Germinal center (tissue), 1 donor: ENCODE measurements at places on chromosomes 6 and 20.
A peak's percentile ranks its signal among the peaks of the same experiment; 100 is the strongest.

DNA sequence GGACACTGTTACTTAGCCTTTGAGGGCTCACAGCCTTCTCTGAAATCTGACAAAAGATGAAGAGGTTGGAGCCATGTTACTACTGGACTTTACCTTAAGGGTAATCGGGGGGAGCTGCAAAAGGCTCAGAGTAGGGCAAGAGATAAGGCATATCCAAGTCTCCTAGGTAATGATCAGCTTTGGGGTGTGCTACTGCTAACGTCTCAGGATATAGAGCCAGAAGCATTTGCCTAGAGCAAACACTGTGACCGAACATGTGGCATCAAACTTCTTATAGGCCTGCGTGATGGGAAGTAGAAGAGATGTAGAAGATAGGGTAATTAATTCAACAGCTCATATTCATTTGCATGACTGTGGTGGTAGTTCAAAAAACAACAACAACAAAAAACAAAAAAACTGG is 11.1 kb downstream of the UBE2V1 start:
- no peak for DNase-seq

DNA sequence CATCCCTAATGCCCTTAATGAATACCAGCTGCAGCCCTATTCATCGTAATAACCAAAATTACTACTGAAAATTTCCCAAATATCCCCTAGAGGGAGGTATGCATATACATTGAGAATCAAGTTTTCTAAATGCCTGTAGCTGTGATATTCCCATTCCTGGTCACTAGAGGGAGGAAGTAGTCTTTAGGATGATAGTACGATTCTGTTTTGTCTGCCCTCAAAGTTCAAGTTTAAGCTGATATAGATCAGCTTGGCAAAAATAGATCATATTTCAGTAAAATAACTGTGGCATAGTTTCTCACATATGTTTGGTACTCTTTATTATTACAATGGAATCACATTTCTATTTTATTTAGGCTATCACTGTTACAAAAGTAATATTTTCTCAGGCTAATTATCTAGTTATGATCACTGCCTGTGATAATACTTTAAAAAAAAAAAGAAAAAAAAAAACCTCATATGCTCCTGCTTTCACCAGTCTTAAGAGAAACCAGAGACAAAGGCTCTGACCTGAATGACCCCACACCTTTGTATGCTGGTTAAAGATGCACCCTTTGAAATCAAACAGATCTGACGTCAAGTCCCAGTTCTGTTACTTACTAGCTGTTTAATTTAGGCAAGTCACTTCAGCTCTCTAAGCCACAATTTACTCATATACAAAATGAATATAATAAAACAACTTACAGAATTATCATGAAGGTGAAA is 11.0 kb downstream of the TSPYL1 start:
- peak; percentile 46 for DNase-seq

GRCh38 chr6:117552618-117553017 is 49.7 kb downstream of the GOPC start:
- no peak for DNase-seq

DNA sequence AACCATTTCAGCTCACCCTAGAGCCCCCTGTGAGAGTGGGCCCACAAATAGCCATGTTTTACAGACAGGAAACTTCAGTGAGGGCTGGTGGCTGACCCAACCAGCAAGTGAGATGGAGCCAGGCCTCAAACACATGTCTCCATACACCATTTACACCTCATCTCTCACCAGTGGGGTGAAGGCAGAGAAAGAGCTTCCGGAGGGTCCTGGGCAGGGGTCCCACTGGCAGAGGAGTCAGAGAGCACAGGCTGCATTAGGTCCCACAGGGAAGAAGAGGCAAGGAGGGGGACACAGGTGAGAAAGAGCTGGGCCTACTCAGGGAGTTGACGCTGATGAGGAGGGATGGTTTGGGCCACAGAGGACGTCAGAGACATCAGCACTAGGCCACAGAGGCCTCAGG is 172.6 kb downstream of the VEGFA start:
- DNase-seq: no peak

DNA sequence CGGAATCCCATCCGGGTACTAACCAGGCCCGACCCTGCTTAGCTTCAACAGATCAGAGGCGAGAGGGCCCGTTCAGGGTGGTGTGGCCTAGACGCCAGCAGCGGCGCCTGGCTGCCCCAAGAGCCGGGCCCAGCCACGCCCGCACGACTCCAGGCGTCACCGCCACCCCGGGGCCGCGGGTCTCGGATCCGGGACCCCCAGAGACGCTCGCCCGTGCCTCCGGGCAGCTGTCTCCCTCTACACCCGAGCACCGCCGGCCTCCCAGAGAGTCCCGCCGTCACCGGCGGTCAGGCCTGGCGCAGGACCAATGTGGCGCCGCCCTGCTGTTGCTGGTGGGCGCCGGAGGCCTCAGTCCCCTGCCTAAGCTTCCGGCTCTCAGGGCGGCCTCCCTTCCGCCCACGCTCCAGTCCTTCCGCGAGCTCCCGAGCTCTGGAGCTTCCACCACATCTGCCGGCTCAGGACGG is 441.2 kb upstream of the DEFB115 start:
- no peak for DNase-seq

DNA sequence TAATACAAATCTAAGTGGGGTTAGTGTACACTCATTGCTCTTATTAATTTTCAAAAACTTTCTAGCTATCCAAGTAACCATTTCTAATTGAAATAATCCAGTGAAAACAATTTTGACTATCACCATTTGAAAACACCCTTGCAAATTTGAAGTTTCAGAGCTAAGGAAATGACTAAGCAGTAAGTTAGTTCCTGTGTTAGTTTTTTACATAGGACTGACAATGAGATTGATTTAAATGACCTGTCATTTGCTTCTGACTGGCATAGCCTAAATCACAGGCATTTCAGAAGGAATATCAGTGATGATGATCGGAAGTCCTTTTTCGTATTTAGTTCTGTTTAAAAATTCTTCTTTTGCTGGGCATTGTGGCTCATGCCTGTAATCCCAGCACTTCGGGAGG is 27.0 kb downstream of the STK4 start:
- no peak for DNase-seq

GRCh38 chr20:52191132-52191915 is at the start of gene ZFP64:
TSS of gene ZFP64 (minus strand) at chr20:52191779. CDS start at chr20:52191636, 143 bp downstream.
- DNase-seq: peak; percentile 82

DNA sequence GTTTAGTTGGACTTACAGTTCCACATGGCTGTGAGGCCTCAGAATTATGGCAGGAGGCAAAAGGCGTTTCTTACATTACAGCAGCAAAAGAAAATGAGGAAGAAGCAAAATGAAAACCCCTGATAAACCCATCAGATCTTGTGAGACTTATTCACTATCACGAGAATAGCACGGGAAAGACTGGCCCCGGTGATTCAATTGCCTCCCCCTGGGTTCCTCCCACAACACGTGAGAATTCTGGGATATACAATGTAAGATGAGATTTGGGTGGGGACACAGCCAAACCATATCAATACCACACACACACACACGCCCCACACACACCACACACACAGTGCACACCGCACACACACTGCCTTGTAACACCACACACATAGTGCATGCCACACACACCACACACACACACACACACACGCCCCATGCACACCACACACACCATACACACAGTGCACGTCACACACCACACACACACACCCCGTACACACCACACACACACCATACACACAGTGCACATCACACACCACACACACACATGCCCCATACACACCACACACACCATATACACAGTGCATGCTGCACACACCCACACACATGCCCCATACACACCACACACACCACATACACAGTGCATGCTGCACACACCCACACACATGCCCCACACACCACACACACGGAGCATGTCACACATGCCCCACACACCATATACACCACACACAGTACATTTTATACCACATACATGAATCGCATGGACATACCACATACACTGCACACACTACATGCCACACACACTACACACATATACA is 310.5 kb downstream of the TAF4 start:
- no peak for DNase-seq

GRCh38 chr6:30074331-30075093 is 1.1 kb downstream of the RNF39 start:
- DNase-seq: no peak

GRCh38 chr20:10447028-10447427 is 11.9 kb downstream of the SLX4IP start:
- DNase-seq: peak; percentile 43

GRCh38 chr20:51554538-51555165 is 12.1 kb upstream of the NFATC2 start:
- DNase-seq: no peak

GRCh38 chr20:63463400-63464288 is 8.8 kb downstream of the KCNQ2 start:
- DNase-seq: no peak

DNA sequence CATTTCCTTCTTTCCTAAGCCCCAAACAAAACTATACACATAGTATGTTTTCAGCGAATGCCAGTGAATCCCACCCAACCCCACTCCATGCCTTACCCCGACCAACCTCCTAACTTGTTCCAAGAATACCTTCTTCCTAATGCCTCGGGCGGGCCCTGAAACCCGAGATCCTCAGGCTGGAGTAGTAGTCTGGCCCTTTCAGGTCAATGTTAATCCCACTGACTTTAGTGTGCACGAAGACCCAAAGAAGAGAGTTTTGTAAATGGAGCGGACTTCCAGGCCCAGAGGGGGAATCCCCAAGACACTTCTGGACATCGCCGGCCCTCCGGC is 394 bp downstream of the YIPF3 start:
- DNase-seq: no peak

- DNase-seq: no peak
Observed at GRCh38 chr6:169583886-169584541, 117.8 kb downstream of the WDR27 start.

GRCh38 chr6:138568997-138569396 is 69.7 kb upstream of the NHSL1 start:
- DNase-seq: no peak

GRCh38 chr6:89411145-89412070 is 665 bp downstream of the RRAGD start:
- DNase-seq: peak; percentile 41

- no peak for DNase-seq
Observed at GRCh38 chr20:63293456-63293855, 470 bp downstream of the COL20A1 start.

DNA sequence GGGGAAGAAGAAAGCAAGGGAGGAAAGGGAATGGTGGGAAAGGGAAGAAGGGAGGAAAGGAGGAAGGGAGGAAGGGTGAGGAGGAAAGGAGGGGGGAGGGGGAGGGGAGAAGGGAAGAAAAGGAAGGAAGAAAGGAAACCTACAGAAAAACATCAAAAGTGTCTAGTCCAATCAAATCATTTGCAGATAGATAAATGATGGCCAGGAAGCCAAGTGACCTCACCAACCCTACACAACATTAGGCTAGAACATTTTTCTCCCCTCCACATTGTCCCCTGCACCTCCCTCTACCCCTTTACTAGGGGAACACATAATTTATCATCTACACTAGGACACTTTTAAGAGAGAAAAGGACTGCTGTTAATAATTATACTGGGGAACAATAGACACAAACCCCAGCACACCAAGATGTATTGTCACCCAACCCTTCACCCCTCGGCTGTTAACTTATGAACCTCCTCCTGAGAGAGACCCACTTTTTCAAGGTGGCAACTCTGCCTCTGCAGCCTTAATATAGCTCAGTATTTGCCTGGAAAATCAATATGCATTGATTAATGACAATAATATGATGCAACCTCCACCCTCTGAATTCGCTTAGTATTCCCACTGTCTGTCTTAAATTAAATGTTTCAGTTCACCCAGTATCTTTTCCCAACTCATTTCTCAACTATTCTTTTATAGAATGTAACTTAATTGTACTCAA is 231.2 kb downstream of the PTPRT start:
- DNase-seq: no peak

DNA sequence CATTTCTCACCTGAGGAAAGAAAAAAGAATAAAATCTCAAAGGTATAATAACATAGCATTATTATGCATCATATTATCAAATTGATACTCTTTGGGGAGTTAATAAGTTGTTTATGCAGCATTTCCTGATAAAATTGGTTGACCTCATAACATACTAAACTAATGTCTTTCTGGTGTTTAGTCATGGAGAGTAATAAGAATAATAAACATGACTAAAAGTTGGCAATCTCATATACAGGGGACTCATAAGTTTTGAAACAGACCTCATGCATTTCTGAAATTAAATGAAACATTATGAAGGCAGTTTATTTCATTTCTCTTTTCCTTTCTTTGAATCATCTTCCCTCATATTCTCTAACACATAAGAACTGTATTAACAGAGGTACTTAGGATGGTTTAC is 60.5 kb upstream of the PRDM1 start:
- DNase-seq: no peak

DNA sequence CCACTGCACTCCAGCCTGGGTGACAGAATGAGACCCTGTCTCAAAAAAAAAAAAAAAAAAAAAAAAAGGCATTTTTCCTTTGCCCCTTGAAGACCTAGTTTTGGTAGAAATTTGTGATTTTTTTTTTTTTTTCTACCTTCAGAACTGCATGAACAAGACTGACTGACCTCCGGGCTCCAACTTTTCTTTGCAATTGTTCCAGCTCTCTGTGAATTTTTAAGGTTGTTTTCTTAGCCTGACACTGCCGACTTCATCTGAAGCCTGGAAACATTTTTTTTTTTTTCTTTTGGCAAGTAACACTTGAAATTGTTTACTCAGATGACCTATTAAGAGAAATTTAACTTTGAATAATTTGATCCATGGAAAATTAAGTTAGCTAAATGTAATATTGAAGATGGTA is 73.0 kb downstream of the SLC24A3 start:
- no peak for DNase-seq

DNA sequence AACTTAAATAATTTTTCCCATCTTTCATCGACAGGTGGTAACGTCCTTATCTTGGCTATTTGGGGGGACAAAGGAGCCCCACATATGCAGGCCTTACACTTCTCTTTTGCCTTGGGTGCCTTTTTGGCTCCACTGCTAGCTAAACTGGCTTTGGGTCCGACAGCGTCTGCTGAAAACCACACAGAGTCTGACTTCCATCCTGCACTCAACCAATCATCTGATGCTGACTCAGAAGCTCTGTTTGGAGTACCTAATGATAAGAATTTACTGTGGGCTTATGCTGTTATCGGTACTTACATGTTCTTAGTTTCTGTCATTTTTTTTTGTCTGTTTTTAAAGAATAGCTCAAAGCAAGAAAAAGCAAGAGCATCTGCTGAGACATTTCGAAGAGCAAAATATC is 178.5 kb downstream of the SLC16A10 start:
- DNase-seq: no peak
